Right renal cortex interstitium (tissue), 3 donors: ENCODE measurements at places on chromosomes 12 and 14.

DNA sequence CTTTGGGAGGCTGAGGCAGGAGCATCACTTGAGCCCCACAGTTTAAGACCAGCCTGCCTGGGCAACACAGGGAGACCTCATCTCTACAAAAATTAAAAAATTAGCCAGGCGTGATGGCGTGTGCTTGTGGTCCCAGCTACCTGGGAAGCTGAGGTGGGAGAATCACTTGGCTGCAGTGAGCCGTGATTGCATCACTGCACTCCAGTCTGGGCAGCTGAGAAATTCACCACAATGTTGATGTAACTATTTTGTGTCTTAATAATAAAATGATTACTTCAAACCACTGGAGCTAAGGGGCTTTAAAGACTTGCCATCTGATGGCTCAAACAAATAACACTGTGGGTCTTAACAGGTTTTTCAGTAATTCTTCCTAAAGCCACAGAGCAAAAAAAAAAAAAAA is 10.8 kb downstream of the ERH start:
- no peak for DNase-seq

DNA sequence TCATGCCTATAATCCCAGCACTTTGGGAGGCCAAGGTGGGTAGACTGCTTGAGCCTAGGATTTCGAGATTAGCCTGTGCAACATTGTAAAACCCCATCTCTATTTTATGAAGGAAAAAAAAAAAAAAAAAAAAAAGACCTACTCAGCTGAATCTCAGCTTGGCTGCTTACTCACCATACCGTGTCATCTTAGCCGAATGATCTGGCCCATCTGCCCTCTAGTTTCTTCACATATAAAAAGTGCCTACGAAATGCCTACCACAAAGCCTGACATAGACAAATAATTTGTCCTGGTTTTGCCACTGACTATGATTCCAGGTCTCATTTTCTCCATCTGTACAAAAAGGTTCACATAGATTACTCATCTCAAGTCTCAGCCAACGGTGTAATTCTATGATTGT is 10.1 kb downstream of the DIABLO start:
- DNase-seq, result no peak

GRCh38 chr12:49959685-49960473 is 1.8 kb upstream of the AQP5 start:
- DNase-seq, result no peak

DNA sequence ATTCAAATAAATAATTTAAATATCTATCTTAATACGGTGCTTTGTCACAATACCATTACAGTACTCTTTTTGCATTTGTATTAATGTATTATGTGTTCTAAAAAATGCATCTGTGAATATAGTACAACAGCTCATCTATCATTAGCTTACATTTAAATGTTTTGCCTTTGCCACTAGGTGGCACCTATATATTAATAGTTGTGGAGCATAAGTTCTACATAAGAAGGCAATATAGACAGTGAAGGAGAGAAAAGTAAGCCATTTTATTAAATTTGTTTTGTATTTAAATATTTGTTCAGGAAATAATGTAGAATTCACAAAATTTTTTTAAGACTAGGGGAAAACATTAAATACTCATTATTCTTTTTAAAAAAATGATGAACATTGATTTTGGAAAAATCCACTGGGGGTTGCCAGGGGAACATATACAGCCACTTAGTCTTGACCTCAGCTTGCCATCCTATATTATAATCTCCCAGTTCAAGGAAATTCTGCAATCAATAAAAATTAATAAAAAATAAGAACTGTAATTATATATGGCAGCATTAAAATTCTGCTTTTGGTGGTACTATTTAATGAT is 9.8 kb downstream of the CCER1 start:
- no peak for DNase-seq

GRCh38 chr14:100888789-100889315 is 14.7 kb downstream of the RTL1 start:
- no peak for DNase-seq

DNA sequence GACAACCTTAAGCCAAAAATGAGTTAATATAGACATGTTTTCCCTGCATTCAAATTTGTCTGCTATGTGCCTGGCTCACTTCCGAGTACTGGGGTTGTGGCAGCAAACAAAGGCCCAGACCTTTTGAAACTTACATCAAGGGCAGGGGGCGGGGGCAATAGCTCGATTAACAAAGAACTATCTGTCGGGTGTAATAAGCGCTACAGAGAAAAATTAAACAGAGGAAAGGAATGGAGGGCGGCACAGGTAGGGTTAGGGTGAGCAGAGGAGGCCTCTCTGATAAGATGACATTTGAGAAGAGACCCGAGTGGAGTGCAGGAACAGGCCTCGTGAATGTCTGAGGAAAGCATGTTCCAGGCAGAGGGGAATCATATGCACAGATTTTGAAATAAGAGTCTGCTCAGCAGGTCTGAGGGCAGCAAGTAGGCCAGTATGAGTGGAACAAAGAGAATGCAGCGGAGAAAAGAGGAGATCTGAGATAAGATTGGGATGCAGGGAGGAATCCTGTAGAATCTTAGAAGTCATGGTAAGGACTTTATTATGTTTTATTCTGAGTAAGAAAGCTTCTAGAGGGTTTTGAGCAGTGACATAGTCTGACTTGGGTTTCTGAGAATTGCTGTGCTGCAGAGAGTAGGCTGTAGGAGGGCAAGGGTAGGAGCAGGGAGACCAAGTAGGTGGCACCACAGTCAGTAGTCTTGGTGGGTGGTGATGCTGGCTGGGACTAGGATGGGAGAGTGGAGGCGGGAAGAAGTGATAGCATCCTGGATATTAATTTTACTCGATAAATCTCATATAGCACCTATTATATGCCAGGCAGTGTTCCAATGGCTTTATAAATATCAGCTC is 52.6 kb downstream of the BICDL1 start:
- no peak for DNase-seq

- DNase-seq, result no peak
These were observed 16.7 kb upstream of the IFNG start for GRCh38 chr12:68176257-68176656.

- peak; percentile 29 for DNase-seq
These were observed 268 bp downstream of the NDUFB1 start for GRCh38 chr14:92121207-92121669.

GRCh38 chr12:48000878-48001504 is 3.3 kb downstream of the COL2A1 start:
- DNase-seq, result peak; percentile 35

GRCh38 chr12:65876898-65877721 is 52.8 kb downstream of the HMGA2 start:
- DNase-seq, result no peak

DNA sequence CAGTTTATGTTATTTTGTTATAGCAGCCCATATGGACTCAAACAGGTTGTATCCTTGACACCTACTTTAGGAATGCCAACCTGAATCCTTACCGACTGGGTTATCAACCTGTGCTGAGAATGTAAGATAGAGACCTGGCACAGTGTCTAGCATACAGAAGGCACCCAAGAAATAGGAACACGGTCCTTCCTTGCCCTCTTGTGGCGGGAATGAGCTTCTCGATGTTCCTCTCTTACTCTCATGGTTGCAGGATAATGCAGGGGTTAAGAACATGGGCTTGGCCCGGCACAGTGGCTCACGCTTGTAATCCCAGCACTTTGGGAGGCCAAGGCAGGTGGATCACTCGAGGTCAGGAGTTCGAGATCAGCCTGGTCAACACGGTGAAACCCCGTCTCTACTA is 6.5 kb downstream of the C12orf43 start:
- no peak for DNase-seq

DNA sequence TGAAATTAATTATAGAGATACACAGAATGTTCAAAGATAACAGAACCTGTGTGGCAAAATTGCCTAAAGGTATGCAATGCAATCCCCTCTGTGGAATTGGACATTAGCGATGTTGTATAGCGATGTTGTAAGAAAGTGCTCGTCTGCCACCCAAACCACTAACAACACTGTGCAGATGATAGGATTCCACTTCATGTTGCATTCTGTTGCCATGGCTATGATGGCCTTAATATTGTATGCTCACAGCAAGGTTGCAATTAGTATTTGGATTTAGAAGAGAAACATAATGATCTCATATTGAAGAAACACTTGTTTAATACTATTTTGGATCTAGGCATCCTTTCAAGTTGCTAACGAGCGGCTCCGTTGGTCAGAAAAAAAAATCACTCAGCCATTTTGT is 260.3 kb downstream of the BCAT1 start:
- no peak for DNase-seq

DNA sequence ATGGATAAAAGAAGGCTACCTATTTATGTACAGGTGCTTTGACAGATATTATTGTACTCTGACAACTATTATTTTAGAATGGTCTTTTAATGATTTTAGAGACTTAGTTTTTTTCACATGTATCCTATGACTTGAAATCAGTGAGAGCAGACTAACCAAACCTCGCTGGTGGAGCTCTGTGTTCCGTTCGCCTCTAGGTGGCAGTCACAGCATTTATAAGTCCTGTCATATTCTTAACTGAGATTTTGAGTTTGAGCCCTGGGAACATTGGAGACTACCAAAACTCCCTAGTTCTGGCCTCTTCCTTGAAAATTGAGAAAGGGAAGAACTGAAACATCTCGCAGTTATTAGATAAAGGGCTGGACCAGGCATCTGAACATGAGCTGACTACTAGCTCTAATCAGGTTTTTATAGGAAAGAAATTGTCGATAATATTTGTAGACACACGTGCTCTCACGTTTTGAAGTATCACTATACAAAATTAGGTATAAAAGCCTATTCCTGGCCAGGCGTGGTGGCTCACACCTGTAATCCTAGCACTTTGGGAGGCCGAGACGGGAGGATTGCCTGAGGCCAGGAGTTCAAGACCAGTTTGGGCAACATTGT is 48.3 kb downstream of the TTLL5 start:
- peak; percentile 53 for DNase-seq

GRCh38 chr14:55585854-55586253 is 5.8 kb downstream of the KTN1 start:
- DNase-seq, result no peak

- no peak for DNase-seq
These were observed 212.1 kb upstream of the ABCD2 start for GRCh38 chr12:39831587-39832315.

DNA sequence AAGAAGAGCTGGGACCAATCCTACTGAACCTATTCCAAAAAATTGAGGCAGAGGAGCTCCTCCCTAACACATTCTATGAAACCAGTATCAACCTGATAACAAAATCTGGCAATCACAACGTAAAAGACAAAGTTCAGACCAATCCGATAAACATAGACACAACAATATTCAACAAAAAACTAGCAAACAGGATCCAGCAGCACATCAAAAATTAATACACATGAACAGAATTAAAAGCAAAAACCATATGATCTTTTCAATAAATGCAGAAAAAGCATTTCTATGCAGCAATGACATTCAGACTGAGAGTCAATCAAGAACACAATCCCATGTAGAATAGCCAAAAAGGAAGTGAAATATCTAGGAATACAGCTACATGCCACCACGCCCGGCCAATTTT is 7.0 kb upstream of the CLEC14A start:
- no peak for DNase-seq

DNA sequence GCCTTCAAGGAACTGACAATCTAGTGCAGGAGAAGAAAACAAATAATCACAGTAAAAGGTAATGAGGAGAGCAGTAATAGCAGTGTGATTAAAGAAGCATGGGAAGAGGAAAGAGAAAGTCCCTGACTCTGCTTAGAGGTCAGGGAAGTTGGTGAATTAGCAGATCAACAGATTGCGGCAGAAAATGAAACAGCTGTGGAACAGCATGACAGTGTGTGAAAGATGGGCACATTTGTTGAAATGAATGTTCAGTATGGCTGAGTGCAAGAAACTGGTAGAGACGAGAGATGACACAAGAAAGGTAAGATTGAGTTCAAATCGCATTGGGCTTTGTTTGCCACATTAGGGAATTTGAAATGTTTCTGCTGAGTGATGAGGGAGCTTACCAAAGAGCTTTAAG is 63.7 kb upstream of the RASSF8 start:
- DNase-seq, result no peak

GRCh38 chr12:120540445-120540844 is 6.3 kb downstream of the RNF10 start:
- no peak for DNase-seq

GRCh38 chr12:124651516-124652273 is 84.3 kb upstream of the NCOR2 start:
- no peak for DNase-seq

DNA sequence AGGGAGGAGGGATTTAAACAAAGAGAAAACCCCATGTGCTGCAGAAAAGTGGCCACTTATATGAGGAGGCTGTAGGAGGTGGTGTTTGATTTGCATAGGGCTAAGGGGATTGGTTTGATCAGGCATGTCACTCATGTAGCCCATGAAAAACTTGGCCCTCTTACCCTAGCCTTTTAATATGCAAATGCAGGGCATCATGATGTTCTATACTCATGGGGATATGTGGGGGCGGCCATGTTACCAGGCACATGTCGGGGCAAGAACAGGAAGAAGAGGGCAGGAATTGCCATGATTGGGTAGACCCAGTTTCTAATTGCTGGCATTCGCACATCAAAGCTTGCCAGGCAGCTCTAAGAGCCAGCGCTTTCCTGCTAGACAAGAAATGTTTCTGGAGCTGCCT is 28.8 kb downstream of the KLRK1 start:
- no peak for DNase-seq

DNA sequence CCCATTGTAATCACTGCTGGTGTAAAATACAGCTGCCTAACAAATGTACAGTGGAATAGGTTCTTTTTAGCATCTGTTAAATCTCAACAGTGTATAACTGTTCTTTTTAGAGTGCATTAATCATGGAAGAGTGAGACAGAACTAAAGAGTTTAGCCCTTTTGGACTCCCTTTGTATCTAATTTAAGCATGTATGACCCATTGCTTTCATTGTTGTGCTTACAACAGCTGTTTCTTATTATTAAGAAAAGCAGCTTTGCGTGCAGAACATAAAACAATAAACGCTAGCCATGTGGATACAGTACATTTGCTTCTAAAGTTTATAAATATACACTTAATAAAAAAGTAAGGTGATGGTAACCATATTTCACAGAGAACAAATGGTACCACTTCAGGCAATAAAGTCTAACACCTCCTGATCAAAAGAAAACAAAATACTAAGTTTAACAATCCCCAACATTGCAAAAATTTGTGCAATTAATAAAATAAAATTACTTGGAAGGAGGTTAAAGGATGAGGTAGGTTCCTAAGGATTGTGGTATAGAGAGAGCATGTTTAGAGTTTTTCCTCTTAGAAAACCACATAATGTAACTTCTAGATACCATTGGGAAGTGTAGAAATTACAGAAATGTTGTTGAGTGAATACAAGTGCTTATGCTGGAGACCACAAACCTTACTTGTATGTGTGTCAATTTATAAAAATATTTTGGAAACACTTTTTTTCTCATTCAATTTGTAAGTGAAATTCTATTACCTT is 448.7 kb downstream of the SLC6A15 start:
- peak; percentile 54 for DNase-seq

DNA sequence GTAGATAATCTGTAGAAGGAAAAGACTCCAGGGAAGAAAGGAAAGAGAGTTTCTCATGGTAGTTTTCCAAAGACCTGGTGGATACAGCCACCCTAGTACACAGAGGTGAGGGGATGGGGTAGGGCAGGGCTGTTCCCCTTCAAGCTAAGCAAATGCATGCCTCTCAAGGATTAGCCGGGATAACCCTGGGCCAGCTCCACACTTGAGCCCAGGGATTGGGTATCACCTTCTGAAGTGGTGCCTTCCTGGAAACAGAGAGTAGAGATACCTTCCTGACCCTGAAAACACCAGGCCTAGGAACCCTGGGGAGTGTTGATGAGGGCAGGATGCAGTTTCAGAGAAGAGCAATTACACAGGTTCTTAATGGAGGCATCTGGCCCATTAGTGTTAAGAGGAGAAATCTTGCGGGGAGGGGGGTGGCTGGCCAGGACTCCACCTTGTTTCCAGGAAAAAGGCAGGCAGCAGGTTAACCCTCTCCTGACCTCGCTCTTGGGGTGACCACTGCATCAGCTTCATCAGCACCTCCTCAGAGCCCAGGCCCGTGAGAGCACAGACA is 106.9 kb upstream of the TMEM233 start:
- DNase-seq, result no peak
